ENCODE measurements at places on chromosomes 5 and 9. TPM values are rescaled to one million over a fixed set of nuclear protein-coding genes. Genes with fewer than 3 reads are reported as not detected.
A peak's percentile ranks its signal among the peaks of the same experiment; 100 is the strongest.

- H3K4me3 ChIP-seq, result no peak overlapping the region
- no peaks in the 10 kb centered on the region for H3K4me1 ChIP-seq
- H3K27me3 ChIP-seq, result no peaks in the 10 kb centered on the region
- no peak overlapping the region for H3K27ac ChIP-seq
- DNase-seq, result no peak
Observed at GRCh38 chr9:35029852-35030251, 40.3 kb downstream of the DNAJB5 start.

DNA sequence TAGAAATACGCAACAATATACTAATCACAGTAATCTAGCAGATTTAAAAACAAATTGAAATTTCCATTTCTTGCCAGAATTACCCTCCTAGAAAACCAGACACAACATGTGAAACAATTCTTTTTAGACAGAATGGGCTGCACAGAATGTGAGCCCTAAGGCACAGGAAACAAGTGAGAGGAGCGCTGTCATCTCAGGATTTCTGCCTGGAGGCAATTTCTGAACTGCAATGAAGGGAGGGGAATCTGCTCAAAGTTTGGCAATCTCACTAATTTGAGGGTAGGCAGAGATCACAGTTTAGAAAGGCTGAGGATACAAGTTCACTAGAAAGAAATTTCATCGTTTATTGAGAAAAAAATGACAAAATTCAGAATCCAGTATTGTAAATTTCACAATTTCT, 70.3 kb downstream of the INIP start:
- H3K27ac ChIP-seq, result no peak overlapping the region
- no peaks in the 10 kb centered on the region for H3K27me3 ChIP-seq
- H3K36me3 ChIP-seq, result peaks cover 44% of the 10 kb centered on the region
- no peak for DNase-seq

DNA sequence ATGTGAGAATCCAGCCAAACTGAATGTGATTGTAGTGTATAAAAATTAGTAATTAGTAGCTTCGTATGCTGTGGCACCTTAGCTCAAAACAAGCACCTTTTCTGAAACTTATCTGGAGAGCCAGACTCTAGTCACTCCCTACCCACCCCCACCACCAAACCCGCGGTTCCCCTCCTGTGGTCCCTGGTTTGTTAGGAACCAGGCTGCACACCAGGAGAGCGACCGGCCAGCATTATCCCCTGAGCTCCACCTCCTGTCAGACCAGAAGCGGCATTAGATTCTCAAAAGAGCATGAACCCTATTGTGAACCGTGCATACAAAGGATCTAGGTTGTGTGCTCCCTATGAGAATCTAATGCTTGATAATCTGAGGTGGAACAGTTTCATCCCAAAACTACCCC, 498.6 kb downstream of the CHSY3 start:
- H3K36me3 ChIP-seq, result no peaks in the 10 kb centered on the region
- H3K4me3 ChIP-seq, result no peak overlapping the region
- peaks cover 5% of the 10 kb centered on the region for H3K27me3 ChIP-seq
- H3K27ac ChIP-seq, result no peak overlapping the region

DNA sequence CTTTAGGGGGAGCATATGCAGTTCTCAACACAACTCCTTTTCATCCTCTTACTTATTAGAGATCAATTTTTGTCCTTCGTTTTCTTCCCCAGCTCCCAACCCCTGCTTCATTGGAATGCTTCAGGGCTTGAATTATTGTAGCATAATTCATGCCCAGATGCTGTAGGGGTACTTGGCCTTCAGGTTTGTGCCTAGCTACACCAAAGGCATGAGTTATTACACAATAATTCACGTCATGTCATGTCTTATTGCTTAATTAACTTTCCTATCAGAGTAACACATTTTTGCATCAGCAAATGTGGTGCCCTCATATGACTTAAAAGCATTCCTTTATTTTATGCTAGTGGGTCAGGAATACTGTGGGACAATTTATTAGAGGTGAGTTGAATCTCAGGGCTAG, 507.2 kb downstream of the NFIB start:
- no peaks in the 10 kb centered on the region for H3K4me1 ChIP-seq
- H3K36me3 ChIP-seq, result no peaks in the 10 kb centered on the region
- no peaks in the 10 kb centered on the region for H3K27me3 ChIP-seq

DNA sequence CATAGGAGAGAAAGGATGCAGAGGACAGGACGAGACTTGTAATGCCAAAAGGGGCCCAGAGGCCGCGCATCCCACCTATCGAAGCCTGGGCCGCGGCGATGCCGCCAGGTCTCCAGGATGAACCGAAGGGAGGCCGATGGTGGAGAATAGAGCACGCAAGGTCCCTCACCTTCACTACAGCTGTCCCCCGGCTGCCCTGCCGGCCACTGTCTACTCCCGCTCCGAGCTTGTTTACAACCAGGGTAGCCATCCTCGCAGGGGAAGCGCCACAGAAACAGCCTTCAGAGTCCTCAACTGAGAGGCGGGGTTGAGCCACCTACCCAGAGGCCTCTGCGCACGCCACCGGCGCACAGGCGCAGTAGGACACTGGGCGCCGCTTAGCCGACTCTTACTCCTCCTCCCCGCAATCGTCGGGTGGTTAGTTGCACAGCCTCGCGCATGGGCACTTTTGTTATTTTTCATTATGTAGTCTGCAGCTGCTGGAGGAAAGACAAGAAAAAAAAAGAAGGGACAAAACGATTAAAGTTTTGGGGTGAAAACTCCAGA, at the start of gene TRIM23:
Gene TRIM23 (minus strand): TSS at position 309 of the 546 bp plus-strand sequence. CDS start 59 bp downstream, at position 250.
- peaks cover 19% of the 10 kb centered on the region for H3K36me3 ChIP-seq
- H3K4me1 ChIP-seq, result peaks cover 39% of the 10 kb centered on the region
- H3K27ac ChIP-seq, result peak within 1 kb of the TSS; percentile 97
- no peaks in the 10 kb centered on the region for H3K27me3 ChIP-seq

- no peaks in the 10 kb centered on the region for H3K27me3 ChIP-seq
- H3K4me1 ChIP-seq, result no peaks in the 10 kb centered on the region
- H3K4me3 ChIP-seq, result no peak overlapping the region
- H3K27ac ChIP-seq, result no peak overlapping the region
Observed at GRCh38 chr5:157513182-157513581, 53.2 kb downstream of the NIPAL4 start.

- DNase-seq, result peak; percentile 6
- H3K4me1 ChIP-seq, result peaks cover 6% of the 10 kb centered on the region
- H3K27ac ChIP-seq, result no peak within 1 kb of the TSS
- H3K4me3 ChIP-seq, result peak within 1 kb of the TSS; percentile 67
Observed at GRCh38 chr5:112419164-112419985, at the start of gene EPB41L4A. TSS of gene EPB41L4A (minus strand) at chr5:112419277. CDS start at chr5:112419039, 238 bp downstream.

- DNase-seq, result no peak
- H3K4me3 ChIP-seq, result no peak overlapping the region
- H3K36me3 ChIP-seq, result peaks cover 3% of the 10 kb centered on the region
- peaks cover 6% of the 10 kb centered on the region for H3K4me1 ChIP-seq
Observed at GRCh38 chr9:123742009-123742767, 187.7 kb downstream of the DENND1A start.

GRCh38 chr5:132283423-132284043, 10.7 kb upstream of the SLC22A4 start:
- H3K4me1 ChIP-seq, result no peaks in the 10 kb centered on the region
- no peak overlapping the region for H3K4me3 ChIP-seq
- no peak for DNase-seq
- no peaks in the 10 kb centered on the region for H3K36me3 ChIP-seq
- H3K27me3 ChIP-seq, result peaks cover 2% of the 10 kb centered on the region

DNA sequence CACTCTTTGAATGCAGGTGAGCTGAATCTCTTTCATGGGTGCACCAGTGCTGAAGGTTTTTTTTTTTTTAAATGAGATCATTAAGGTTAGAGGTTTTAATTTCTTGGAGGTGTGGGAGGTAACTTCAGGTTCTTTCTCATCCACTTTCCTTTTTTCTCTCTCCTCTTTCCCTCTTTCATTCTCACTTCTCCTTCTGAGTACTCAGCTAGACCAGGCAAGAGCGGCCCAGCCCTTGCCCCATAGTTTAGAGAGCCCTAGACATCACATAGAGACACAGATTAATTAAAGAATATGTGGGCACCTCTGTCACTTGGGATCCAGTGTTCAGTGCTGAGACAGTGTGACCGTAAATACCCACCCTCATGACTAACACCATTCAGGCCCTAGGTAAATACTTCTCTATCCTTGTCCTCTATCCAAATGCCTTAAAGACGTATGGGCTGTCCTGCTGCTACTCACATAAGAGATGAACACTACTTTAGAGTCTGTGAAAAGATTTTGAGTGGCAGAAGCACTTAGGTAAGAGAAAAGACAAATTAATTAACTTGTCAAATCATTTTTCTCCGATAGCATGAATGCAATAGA, 174.1 kb downstream of the TLE4 start:
- DNase-seq, result no peak
- H3K4me1 ChIP-seq, result peaks cover 2% of the 10 kb centered on the region
- no peak overlapping the region for H3K4me3 ChIP-seq
- no peaks in the 10 kb centered on the region for H3K27me3 ChIP-seq
- no peak overlapping the region for H3K27ac ChIP-seq

DNA sequence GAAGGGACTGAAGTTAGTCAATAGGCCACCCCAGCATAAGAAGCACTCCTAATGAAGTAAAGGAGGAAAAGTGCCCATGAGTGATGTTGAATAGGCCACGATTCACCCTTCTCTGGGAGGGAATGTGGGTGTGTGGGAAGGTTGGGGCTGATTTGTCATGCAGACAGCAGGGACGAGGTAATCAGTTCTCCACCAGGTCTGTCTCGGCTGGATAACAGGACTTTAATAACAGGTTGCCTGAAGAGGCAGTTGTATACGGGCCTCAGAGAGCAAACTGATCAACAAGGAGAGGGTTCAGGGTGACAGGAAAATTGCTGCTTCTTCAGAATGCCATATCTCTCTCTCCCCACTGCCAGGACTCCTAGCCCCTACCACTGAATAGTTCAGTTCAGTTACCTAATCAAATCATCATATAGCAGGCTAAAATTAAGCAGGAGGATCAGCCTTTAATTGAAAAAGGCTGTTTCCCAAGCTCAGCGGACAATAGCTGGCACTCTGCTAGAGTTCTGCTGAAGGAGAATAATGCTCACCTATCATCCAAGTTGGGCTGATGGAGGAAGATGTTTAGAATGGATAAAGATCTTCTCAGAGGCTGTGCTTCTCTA, 43.6 kb upstream of the SMIM32 start:
- H3K36me3 ChIP-seq, result no peaks in the 10 kb centered on the region
- peaks cover 4% of the 10 kb centered on the region for H3K27me3 ChIP-seq
- no peak for DNase-seq
- no peak overlapping the region for H3K4me3 ChIP-seq

GRCh38 chr9:76751001-76751400, 13.2 kb upstream of the PCA3 start:
- no peak overlapping the region for H3K27ac ChIP-seq
- peaks cover 3% of the 10 kb centered on the region for H3K4me1 ChIP-seq
- H3K4me3 ChIP-seq, result no peak overlapping the region
- DNase-seq, result no peak
- no peaks in the 10 kb centered on the region for H3K27me3 ChIP-seq

DNA sequence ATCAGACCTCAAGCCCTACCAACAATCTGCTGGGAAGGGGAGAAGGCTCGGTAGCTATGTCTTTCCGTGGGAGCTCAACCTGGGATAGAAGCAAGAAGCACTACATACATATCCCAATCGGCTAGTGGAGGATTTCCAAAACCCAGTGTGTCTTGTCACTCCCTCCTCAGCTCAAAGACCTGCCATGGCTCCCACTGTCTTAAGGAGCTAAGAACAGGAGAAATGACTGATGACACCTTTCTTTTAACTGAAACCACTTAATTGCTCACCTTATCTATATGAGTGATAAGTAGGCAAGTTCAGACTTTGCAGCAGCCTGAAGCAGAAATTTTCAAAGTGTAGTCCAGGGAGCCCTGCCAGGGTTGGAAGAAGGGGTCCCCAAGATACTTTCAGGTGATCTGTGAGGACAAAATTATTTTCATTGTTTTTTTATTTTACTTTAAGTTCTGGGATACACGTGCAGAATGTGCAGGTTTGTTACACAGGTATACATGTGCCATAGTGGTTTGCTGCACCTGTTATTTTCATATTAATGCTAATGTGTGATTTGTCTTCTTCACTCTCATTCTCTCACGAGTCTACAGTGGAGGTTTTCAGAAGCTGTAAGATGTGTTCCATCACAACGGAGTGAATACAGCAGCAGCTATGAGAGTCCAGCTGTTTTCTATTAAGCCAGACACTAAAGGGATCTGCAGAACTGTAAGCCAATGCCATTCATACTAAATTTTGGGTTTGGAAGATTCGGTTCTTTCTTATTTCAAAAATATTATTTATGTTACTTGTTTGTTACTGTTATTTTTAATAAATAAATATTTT, 41.4 kb downstream of the PAX5 start:
- H3K27me3 ChIP-seq, result peaks cover 55% of the 10 kb centered on the region
- peaks cover 12% of the 10 kb centered on the region for H3K36me3 ChIP-seq
- no peak overlapping the region for H3K4me3 ChIP-seq
- H3K27ac ChIP-seq, result no peak overlapping the region

DNA sequence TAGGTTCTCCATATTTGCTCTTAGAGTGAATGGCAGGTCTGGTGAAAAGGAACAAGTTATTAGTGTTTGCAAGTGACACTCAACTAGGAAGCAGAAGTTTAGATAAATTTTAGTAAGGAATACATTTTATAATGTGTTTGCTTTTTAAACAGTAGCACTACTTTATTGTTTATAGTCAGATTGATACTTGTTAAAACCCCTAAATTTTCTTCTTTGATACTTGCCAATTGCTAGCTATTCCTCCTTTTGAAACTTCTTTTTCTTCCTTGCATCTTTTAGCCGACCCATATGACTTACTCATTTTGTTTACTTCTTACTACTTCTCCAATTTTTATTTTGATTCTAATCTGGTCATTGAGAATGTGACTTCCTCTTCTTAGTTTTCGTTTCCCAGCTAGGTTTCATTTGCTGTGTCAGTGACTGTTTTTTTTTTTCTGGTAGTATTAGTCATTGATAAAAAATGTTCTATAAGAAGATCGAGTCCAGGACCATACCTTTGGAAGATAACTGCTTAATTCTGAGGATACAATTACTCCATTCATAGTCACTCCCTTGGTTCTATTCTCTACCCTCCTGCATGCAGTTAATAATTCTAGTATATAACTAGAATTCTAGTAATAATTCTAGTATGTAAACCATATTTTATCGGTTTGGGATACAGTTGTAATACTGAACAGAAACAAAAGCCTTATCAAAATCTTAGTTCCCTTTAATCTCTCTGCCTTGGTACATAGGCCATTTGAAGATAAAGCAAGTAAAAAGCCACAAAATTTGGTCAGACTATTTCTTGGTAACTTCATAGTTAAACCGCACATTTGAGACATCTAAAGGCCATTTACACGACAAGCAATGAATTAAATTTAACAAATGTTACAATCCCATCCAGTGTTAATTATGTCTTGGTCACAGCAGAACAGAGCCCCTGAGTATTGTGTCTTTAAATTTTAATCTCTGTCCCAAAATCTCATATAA, 2.8 kb upstream of the RICTOR start:
- peak overlapping the region; percentile 4 for H3K4me3 ChIP-seq
- no peak for DNase-seq
- no peak overlapping the region for H3K27ac ChIP-seq
- H3K4me1 ChIP-seq, result peaks cover 28% of the 10 kb centered on the region

The ZCCHC7 gene
- total RNA-seq, result 35.4 TPM

The TAS2R1 gene
- total RNA-seq, result not detected

The GDNF gene
- total RNA-seq, result not detected

The HK3 gene
- not detected for total RNA-seq

Data from activated naive CD8-positive, alpha-beta T cell treated with anti-CD3 and anti-CD28 coated beads for 36 hours (primary cell).